Suppressor macrophage treated with lipopolysaccharide for 4 hours (primary cell): ENCODE measurements at places on chromosomes 6 and 20.
A peak's percentile ranks its signal among the peaks of the same experiment; 100 is the strongest.

DNA sequence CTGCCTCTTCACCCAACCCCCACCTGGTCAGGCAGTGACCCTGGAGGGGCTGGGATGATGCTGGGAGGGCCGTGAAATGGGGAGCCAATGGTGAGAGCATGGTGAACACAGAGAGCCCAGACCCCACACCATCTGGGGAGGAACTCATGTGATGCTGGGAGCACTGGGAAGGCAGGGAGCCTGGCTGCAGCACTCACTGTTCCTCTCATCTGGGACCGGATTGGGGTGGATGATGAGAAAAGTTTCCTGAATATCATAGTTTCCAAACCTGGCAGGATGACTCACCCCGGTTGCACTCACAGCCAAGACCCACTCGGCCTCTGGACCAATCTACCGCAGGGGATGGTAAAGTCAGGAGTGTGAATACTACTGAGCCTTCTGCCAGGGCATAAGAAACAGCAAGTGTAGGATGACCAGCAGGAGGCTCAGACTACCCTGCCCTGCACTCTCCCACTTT lies 21.8 kb downstream of the ULBP1 start:
- DNase-seq: no peak

DNA sequence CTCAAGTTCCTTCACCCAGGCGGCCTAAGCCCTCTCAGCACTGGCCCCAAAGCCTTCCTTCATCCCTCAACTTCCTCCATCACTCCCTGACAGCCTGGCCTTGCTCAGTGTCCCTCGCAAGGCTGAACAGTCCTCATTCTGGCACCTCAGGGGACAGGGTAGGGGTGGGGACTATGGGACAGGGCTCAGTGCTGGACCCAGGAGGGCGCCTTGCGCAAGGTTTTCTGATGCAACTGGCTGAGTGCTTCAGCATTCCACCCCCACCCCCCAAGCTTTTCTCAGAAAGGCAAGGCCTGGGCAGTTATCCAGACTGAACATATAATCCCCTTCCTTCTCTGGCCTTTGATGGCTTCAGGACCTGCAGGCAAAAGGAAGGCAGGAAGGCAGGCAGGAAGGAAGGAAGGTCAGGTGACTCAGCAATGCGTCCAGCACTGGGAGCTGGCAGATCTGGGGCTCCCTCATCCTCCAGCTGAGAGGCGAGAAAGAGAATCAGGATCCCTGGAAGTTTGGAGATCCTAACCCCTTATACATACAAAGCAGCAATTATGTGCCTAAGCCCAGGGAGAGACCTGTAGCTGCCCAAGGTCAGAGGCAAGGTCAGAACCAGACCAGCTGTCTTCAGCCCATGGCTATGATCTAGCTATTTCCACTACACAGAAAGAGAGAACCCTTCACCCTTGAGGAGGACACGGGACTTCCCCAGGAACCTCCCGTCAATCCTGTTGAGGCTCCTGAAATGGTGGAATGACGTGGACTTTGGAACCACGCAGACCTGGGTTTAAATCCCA lies 8.6 kb upstream of the TRIB3 start:
- DNase-seq: peak; percentile 62

- DNase-seq: no peak
Measured at GRCh38 chr20:34163307-34163706, 51.3 kb upstream of the EIF2S2 start.

- DNase-seq: no peak
Measured at GRCh38 chr20:61874421-61875068, 191.1 kb downstream of the TAF4 start.

DNA sequence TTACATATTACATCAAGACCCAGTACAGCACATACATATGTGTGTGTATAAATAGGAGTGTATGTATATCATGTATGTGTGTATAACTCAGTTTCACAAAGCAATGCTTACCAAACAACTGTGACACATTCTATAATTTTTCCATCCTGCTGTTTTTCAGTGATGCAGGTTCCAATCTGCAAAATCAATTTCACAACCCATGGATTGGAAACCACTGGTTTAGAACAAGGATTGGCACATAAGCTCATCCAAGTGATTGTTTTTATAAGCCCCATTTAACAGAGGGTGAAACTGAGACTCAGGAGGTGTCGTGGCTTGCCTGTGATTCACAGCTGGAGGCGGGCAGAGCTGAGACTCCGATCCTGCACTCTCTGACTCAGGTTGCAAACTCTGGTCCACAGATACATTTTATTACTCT lies 158.2 kb downstream of the ZMYND8 start:
- peak; percentile 14 for DNase-seq

DNA sequence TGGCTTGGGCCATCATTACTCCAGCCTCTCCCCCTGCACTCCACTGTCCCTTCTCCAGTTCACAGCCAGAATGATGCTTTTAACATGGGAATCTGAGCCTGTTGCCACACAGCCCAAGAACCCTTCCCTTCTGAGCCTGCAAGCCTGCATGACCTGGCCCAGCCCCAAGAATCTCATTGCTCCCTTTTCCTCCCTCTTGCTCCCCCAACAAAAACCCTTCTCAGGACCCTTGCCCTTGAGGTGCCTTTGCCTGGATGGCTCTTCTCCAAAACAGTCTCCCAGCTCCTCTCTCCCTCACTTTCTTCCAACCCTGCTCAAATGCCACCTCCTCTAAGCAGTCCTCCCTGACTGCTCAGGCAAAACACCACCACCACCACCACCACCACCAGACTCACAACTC lies 157.2 kb downstream of the ANKRD60 start:
- no peak for DNase-seq

GRCh38 chr6:138482816-138483215 lies 16.5 kb downstream of the NHSL1 start:
- DNase-seq: no peak

- no peak for DNase-seq
Measured at GRCh38 chr6:157539900-157540752, 159.1 kb downstream of the ZDHHC14 start.

- DNase-seq: no peak
Measured at GRCh38 chr6:33782561-33782960, 6.4 kb downstream of the LEMD2 start.

DNA sequence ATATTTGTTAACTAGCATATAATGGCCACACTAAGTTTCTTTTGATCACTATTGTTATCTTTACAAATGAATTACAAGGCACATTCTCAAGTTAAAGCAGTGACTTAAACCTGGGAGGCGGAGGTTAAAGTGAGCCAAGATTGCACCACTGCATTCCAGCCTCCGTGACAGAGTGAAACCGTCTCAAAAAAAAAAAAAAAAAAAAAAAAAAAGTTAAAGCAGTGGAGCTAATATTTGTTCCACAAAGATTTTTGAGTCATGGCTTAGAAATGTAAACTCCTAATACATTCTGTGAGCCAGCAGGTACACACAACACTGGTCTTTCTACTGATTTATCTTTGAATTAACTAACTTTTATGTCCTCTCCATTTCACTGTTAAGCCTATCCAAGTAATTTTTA lies 221.7 kb upstream of the HTR1E start:
- DNase-seq: no peak

DNA sequence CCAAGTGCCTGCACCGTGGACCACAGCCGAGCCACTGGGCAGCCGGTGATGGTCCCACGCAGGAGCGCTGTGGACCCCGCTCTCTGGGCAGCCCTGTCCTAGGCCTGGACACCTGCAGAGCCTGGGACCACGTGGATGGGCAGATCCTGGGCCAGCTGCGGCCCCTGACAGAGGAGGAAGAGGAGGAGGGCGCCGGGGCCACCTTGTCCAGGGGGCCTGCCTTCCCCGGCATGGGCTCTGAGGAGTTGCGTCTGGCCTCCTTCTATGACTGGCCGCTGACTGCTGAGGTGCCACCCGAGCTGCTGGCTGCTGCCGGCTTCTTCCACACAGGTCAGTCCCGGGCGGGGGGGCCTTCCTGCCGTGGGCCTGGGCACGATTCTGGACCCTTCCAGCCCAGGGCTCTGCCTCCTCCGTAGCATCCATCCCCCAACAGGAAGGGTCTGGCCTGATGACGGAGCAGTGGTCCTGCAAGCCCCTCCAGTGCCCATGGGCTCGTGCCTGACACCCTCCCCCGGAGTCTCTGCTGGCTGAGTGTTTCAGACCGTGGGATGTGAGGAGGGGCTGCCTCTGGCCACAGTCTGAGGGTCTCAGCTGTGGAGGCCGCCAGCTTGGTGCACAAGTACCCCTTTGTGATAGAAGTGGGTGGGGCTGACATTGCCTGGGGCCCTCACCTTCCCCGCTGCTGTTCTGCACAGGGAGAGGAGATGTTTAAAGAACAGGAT lies 572 bp downstream of the BIRC7 start:
- no peak for DNase-seq

GRCh38 chr20:48448666-48449600 lies 378.9 kb downstream of the PREX1 start:
- no peak for DNase-seq

GRCh38 chr20:11714886-11715285 lies 202.8 kb upstream of the BTBD3 start:
- no peak for DNase-seq

DNA sequence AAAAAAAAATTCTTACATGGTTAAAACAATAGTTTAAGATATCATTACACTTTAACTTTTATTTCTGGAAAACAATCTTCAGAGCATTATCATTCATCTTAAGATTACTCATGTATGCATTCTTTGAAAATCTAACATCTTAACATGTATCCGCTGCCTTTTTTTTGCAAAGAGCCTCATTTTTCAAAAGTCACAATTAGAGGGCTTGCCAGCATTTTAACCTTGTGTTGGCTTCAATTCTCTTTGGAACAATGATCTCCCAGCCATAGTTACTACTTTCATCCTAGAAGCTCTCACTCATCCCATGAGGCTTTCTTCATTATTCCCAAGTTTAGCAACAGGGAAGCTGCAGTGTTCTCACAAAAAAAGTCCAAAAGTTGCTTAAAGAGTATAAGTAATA lies 330.8 kb downstream of the BCKDHB start:
- DNase-seq: no peak

DNA sequence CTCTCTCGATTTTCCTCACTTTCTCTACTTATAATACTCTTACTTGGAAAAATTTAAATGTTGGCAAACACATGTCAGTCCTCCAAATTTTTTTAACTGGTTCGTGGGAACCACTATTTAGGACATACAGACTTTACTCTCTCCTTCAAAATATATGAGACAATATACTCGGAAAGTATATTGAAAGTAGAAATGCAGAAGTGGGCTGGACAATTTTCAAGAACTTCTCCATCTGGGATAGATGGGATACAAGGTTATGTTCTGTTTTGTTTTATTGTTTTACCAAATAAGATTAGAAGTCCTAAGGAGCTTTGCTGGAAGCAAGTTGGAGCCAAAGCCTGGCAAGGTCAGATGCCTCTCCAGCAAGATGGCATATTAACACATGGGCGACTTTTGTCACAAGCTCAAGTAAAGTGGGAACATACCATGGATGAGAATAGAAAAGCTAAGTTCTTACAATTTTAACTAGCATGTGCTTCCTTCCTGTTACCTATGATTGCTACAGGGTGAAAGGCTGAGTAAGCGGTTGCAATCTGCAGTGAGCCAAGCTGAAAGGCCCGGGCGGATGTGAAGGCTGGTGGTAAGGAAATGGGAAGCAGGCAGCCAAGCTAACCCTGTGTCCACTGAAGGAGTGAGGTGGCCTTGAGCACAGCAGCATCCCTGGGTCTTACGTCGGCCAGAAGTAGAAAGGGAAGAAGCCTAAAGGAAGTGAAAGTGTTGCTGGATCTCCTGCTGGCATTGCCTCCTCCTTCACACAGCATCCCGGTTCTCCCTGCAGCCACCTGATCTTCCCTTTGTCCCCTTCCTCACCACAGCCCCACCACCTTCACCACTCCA lies 7.1 kb downstream of the MAP3K5 start:
- DNase-seq: peak; percentile 88

DNA sequence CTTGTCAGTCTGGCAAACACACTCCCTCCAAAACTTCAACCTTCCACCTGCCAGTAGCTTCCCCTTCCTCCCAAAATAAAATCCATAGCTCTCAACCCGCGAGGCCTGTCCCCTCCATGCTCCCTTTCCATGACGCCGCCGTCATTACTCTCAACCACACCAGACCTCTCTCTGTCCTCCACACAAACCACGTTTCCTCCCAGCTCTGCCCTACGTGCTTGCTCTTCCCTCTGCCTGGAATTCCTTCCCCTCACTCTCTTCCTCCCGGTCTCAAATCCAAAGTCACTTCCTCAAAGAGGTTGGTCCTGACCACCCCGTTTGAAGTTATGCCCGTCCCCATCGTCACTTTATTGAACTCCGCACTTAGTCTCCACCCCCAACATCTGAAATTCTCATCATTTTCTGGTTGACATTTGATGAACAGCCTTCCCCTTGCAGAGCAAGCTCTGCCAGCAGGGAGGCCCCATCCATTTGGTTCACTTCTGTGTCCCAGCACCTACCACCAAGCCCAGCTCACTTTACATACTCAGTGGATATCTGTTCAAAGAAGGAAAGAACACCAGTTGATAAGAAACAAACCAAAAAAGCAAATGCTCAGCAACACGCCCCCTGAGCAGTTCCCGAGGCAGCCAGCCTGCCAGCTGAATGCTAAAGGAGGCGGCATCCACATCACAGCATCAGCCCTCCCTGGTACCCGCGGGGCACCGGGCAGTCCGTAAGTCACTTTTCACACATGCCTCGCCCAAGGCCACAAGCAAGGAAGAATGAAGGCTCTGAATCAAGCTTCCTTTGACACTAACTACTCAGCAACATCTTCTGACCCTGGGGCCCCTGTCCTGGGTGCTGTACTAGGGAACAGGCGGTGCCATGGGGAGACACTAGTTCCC lies 125.0 kb downstream of the NFATC2 start:
- no peak for DNase-seq

DNA sequence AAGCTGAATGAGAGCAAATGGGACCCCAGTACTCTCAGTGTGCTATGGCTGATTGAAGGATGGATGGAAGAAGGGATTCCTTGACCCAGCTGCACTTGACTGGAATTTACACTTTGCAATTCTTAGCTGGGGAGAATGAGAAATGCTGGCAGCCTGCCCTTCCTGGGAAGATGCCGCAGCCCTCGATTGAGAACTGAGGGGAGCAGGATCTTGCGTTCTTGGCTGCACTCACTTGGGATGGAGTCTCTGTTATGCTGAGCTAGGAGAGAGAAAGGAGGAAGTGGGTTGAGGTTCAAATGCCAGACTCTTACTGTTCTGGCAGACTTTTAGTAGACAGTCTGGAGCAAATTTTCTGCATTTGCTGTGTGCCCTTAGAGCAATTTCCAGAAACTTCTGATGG lies 221.2 kb downstream of the FNDC1 start:
- DNase-seq: no peak

GRCh38 chr20:24911461-24911860 lies 37.6 kb upstream of the CST7 start:
- no peak for DNase-seq

DNA sequence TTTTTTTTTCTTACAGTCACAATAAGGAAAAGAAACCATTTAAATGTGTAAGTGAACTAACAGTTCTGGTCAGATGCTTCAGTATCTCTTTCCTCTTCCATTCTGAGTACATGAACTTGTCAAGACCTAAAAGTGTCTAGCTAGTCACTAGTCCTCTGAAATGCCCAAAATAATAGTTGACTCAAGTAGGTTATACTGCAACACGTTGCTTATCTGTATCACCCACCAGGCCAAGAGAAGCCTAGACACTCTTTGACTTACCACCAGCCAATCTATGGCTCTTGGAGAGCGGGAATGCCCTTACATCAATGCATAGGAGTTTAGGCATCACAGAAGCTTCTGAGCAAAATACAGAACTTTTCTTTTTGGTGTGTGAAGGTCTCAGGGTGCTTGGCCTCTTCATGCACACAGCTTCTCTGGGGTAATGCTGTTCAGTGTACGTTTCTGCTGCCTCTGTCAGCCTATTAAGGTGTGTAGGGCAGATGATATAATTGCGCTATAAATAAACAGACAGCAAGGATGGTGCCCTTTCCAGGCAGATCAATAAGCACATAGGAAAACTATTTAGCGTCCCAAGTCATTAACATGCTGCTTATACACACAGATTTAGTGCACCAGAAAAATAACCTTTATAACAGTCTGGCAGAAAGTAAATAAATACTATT lies 7.8 kb upstream of the GFOD1 start:
- DNase-seq: no peak

GRCh38 chr6:163136681-163137397 lies 277.7 kb upstream of the QKI start:
- DNase-seq: no peak
